ENCODE measurements at places on chromosomes 11 and 22.

- DNase-seq: peak; percentile 17
Observed at GRCh38 chr11:133966921-133967598, 10.3 kb upstream of the IGSF9B start.

GRCh38 chr11:58832056-58832645 lies 12.4 kb downstream of the GLYATL2 start:
- DNase-seq: no peak

- DNase-seq: peak; percentile 66
Observed at GRCh38 chr11:3807909-3808860, at the start of gene PGAP2. PGAP2 (plus strand) TSS chr11:3808560; CDS start chr11:3811260, 2,700 bp downstream.

DNA sequence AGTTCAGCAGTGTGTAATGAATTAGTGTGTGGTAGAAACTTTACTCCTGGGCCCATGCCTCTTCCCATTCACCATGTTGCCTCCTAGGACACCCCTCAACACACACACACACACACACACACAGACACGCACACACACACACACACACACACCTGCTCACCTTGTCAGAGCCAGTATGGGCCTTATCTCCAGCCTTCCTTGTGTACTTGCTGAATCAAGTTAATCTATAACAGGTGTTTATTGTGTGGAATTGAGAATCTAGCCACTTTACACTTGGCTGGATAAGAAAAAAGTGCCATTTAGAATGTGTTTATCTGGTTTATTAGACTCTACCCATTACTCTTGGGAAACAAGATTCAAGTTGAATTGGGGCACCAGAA lies 14.5 kb upstream of the ZDHHC13 start:
- DNase-seq: no peak

- DNase-seq: no peak
Observed at GRCh38 chr11:72088076-72088808, 7.6 kb downstream of the LRRC51 start.

DNA sequence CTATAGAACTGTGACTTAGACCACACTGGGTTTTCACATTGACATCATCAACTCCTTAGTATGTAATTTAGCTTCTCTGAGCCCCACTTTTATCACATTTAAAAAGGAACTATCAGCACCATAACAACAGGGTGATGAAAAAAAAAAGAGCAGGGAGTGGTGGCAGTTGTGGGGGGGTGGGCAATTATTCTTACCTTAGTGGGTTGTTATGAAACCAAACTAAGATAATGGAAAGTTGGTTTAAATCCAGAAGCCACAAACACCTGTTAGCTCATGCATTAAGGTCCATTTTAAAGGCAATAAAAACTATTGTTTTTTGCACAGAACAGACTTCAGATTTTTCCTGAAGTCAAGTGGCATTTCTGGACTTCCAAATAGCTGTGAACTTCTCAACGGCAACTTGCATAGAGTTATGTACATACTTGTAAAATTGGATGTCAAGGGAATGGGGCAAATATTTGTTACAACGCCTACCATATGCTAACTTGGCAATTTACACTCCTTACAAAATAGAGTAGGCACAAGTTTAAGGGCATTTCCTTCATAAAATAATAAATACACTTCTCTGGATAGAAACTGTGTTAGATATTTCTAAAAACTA lies 793.6 kb downstream of the DLG2 start:
- DNase-seq: no peak

DNA sequence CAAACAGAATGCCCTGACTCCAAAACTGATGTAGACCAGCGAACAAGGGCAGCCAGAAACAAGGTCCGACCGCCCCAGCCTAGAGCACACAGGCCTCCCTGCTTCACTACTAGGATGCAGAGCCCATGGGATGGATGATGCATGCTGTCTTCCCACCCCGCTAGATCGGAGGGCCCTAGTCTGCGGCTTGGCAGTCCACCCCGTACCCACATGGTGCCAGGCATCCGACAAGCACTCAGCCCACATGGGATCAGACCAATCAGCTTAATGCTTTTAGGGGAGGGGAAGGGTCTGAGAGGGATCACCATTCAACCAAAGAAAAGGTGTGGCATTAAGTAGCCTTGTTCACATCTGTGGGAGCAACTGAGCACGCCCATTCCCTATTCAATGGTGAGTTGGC lies 30.6 kb downstream of the PISD start:
- DNase-seq: no peak

DNA sequence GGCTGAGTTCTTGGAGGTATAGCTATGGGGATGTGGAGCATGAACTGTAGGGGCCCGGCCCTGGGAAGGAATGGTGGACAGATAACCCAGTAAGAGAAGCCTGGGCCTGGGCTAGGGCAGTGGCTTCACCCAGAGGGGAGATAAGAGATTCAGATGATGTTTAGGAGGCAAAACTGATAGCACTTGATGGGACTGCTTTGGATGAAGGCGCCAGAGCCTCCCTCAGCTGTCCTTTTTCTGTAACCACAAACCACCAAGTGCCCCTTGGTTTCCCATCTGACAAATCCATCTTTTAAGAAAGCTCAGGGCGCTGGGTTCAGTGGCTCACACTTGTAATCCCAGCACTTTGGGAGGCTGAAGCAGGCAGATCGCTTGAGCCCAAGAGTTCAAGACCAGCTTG lies 23.4 kb downstream of the RELT start:
- no peak for DNase-seq

DNA sequence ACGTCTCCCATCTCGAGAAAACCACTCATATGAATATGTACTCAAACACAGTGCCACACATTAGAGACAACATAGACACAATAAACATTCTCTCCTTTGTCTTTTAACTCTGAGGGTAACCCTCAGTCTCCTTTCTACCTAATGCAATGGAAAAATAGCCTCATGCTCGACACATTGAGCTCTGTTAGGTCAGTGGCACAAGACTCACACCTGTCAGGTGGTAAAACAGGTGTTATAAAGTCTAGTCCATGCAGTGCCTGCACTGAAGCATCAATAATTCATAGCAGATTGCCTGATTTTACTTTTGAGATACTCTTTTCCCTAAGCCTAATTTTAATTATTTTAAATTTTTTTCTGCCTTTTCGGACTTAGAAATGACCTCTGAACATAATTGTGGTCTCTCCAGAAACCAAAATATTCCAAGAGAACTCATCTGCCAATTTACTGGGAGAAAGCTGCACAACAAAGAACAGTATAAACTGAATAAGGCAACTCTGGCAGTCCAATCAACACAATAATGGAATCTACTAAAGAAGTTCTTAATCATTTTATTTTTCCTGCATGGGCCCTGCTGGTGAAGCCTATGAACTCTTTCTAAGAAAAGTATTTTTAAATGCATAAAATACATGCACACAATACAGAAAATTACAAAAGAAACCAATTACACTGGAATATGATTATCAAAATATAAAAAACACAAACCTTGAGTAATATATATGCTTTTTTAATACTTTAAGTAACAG lies 9.9 kb downstream of the RDX start:
- no peak for DNase-seq

DNA sequence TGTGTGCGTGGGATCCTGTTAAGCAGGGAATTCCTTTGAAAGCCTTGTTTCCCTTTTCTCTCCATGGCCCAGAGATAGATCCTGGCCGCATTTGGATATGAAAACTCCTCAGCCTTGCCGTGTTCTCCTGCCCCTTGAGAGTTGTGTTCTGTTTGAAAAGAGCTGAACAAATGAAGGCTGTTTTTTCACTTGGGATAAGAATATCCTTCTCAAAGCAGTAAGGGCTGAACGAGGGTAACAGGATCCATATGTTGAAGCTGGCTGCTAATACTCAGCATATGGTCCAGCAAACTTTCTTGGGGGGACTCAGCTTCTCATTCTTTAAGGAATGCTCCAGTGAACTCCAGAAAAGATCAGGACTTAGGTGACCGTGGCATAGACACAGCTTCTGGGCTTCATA lies 114.5 kb upstream of the TTC12 start:
- no peak for DNase-seq

DNA sequence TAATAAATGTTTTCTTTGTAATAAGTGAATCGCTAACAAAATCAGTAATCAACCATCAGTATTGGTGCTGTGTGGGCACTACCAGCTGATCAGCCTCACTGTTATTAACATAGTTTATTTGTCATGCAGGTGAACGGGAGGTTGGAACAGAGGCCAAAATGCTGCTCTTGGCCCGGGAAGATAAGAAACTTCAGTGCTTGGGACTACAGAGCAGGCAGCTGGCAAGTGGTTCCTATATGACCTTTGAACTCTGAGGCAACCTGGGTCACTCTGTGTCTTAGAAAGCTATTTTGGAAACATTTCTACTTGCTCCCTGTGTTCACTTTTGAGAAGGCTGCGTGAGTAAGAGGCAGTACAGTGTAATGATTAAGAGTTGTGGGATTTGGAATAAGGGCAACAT lies 36.5 kb upstream of the DNAJB13 start:
- DNase-seq: no peak

GRCh38 chr22:35318346-35319215 lies 18.9 kb downstream of the TOM1 start:
- no peak for DNase-seq

GRCh38 chr11:134584001-134584561 lies 172.0 kb upstream of the B3GAT1 start:
- no peak for DNase-seq

DNA sequence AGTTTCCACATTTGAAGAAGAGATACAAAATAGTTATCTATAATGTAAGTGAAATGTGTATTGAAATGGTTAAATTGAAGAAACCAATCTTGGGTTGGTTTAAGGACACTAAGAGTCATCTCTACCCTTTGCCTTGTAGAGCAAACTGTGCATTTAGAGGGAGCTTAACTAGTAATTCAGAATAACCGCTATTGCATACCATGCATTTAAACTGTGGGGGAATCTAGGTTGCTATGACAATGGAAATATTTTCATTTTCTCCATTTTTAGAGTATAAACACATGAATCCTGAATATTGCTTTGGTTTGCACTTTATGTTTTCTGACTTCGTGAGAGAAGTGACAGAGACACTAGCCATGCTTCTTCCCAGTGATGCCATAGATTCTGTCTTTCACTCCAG lies 39.7 kb downstream of the FAT3 start:
- DNase-seq: no peak

DNA sequence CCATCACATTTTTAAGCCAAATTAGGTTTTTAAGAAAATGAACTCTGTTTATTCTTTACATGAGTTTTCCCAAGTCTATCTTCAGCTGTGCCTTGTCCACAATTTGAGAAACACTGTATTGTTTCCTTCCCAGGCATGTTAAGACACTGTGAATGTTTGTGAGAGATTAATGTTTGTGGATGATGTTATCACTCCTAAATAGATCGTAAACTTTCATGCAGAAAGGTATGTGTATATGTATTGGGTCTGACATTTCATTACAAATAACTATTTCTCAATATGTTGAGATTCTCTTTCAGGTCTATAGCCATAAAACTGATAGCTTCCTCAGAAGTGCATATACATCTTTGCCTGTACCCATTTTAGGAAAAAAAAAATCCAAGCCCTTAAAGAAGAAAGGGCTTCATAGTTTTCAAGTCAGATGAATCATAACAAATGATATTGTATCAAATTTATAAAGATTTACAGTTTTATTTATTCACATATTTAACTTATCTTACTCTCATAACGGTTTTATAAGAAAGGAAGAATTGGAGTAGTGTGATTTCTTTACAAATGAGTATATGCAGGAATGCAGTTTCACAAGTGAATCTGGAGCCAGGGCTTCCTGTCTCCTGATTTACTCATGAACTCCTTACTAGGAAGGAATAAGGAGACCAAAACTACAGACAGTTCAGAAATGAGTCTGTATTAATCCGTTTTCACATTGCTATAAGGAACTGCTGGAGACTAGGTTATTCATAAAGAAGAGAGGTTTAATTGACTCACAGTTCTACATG lies 11.2 kb downstream of the OR8D1 start:
- no peak for DNase-seq

DNA sequence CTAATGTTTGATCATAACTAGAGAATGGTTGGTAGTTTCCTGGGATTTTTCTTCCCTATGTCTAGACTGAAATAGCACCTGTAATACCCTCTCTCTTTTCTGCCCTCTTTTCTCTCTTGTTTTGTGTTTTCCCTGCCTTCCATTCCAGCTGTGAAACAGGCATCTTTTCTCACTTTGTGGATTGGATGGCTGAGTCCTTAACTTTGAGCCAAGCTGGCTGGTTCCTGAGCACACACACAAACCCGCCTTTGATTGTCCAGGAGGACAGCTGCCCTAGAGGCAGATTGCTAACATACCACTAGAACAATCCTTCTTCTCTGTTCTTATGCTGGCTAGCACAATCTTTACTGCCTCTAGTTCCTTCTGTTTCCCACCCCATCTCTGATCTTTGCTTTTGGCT lies 17.7 kb downstream of the CTNND1 start:
- no peak for DNase-seq

DNA sequence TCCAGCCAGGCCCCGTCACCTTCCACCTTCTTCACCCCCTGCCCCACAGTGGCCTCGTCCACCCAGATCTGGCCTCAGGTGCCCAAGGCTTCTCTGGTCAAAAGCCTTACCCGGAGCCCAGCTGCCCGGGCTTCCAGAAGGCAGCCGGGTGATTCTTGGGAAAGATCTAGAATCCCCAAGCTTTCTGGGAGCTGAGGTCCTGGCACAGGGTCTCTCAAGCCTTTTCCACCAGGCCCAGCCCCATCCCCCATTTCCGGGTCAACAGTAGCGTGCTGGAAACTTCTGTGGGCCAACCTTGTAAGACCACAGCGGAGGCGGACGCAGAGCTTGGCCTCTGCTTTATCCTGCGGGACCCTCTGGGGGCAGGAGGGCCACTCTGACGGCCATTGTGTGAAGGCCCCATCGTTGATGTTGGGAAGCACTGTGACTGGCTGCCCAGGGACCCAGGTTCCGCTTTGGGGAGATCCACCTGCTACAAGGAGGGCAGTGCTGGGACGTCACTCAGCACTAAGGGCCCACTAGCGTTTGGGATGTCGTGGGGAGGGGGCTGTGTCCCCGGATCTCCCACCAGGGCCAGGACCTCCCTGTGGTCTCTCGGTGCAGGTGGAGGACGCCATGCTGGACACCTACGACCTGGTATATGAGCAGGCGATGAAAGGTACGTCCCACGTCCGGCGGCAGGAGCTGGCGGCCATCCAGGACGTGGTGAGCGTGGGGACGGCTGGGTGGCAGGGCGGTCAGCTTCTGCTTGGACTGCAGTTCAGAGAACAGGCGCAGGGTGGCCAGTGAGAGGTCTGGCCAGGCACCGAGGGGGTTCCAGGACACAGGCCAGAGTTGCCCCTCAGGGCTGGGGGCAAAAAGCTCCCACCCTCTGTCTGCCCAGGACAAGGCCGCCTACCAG lies 11.5 kb downstream of the TSPAN32 start:
- DNase-seq: no peak

GRCh38 chr11:128457874-128458273 lies 129.5 kb downstream of the ETS1 start:
- no peak for DNase-seq

Data from NCI-H524 (cell line).